Daoy (cell line): ENCODE measurements at places on chromosomes 6 and 20. TPM values are rescaled to one million over a fixed set of nuclear protein-coding genes. Genes with fewer than 3 reads are reported as not detected.

The SCGN gene
- total RNA-seq = not detected in 2 replicates

The SCUBE3 gene
- total RNA-seq = 1.1 and 2.0 TPM in 2 replicates

The BPIFB4 gene
- total RNA-seq = not detected in 2 replicates

The PSORS1C1 gene
- total RNA-seq = 0.23 and 1.5 TPM in 2 replicates

The DUSP15 gene
- 1.9 and 4.2 TPM in 2 replicates for total RNA-seq

The GNRH2 gene
- total RNA-seq = not detected in 2 replicates

The RNF8 gene
- total RNA-seq = 40.3 and 73.5 TPM in 2 replicates

The C6orf15 gene
- not detected in 2 replicates for total RNA-seq

The GSTA2 gene
- total RNA-seq = not detected in 2 replicates

The NKX2-4 gene
- 3.8 and 7.3 TPM in 2 replicates for total RNA-seq

The BHLHE23 gene
- total RNA-seq = not detected in 2 replicates

The SLC17A3 gene
- not detected in 2 replicates for total RNA-seq

The RAB44 gene
- under 0.01 and 0.65 TPM in 2 replicates for total RNA-seq

The ESR1 gene
- total RNA-seq = not detected in 2 replicates

The LAMA2 gene
- total RNA-seq = 0.46 and 0.65 TPM in 2 replicates

The MLN gene
- total RNA-seq = not detected in 2 replicates

The WFDC2 gene
- not detected in 2 replicates for total RNA-seq

The THBS2 gene
- total RNA-seq = 12.5 and 16.1 TPM in 2 replicates

The KCNG1 gene
- total RNA-seq = 71.9 and 91.3 TPM in 2 replicates

The SIRPB1 gene
- total RNA-seq = 0.06 and 0.11 TPM in 2 replicates

The WFDC10B gene
- not detected in 2 replicates for total RNA-seq

The SNAI1 gene
- 1.3 and 1.7 TPM in 2 replicates for total RNA-seq

The ZSWIM1 gene
- total RNA-seq = 5.9 and 6.8 TPM in 2 replicates

The CASP8AP2 gene
- total RNA-seq = 11.5 and 12.3 TPM in 2 replicates

The LY6G6F gene
- total RNA-seq = not detected in 2 replicates

The SPACA1 gene
- not detected in 2 replicates for total RNA-seq

The TUBB2B gene
- total RNA-seq = 104 TPM in 2 replicates

The SYNE1 gene
- 7.6 and 8.7 TPM in 2 replicates for total RNA-seq

The OPN5 gene
- 0.06 TPM in 1 of 2 replicates, not detected in the other for total RNA-seq

The GPX5 gene
- not detected in 2 replicates for total RNA-seq

The FLRT3 gene
- 0.23 and 0.74 TPM in 2 replicates for total RNA-seq

The CHRNA4 gene
- total RNA-seq = not detected in 2 replicates

The AKAP12 gene
- total RNA-seq = 380 and 396 TPM in 2 replicates

The MTFR2 gene
- total RNA-seq = 10.1 and 26.0 TPM in 2 replicates
